ENCODE measurements at places on chromosomes 11 and 22.

GRCh38 chr11:73980001-73980961 is 2.4 kb downstream of the UCP2 start:
- DNase-seq, result no peak

DNA sequence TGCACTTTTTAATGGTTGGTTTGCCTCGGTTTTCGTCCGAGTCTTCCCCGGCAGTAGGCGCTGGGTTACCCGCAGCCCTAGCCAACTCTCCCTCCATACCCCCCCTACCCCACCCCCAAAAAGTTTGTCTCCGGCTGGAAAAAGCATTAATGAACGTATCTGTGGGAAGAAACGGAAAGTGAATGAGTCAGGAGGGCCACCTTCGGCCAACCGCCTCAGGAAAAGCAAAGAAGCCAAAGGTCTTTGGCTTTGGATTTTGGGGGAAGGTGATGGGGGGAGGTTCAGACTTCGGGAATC is 508 bp upstream of the FLI1 start:
- no peak for DNase-seq

- peak; percentile 83 for DNase-seq
Observed at GRCh38 chr11:47715082-47715669, at the start of gene AGBL2. Gene AGBL2, minus strand, starts transcription at chr11:47715369. Its CDS starts 719 bp downstream, at chr11:47714650.

GRCh38 chr11:32226480-32226879 is 135.6 kb downstream of the RCN1 start:
- DNase-seq, result no peak

DNA sequence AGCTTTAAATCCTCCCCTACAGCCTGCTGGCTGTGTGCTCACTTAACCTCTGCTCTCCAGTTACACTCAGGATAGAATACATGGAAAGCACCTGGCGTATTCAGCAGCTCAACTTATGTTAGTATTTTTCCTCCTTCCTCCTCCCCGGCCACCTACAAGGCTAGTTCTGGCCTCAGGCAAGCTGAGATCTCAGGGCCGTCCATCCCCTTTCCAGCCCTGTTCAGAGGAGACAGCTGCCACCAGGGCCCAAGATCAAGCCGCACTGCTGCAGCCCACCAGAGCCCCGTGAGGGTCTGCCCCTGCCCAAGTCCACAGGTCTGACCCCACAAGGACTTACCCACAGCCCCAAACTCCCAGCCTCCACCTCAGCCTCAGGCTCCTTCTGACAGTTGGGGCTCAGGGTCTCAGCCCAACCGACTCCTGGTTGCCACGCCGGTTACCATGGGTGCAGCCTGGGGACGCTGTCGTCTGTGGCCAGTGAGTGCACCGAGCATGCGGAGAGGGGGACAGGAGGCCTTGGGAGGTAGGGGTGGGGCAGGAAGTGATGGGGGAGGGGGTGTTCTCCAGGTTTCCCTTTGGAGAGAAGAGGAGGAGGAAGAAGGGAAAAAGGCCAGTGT is at the start of gene C11orf16:
C11orf16 (minus strand) TSS at position 384 of the 617 bp plus-strand sequence. CDS start 639 bp downstream, outside the sequence.
- DNase-seq, result no peak

- DNase-seq, result no peak
Observed at GRCh38 chr11:69416762-69417698, 64.4 kb upstream of the LINC01488 start.

DNA sequence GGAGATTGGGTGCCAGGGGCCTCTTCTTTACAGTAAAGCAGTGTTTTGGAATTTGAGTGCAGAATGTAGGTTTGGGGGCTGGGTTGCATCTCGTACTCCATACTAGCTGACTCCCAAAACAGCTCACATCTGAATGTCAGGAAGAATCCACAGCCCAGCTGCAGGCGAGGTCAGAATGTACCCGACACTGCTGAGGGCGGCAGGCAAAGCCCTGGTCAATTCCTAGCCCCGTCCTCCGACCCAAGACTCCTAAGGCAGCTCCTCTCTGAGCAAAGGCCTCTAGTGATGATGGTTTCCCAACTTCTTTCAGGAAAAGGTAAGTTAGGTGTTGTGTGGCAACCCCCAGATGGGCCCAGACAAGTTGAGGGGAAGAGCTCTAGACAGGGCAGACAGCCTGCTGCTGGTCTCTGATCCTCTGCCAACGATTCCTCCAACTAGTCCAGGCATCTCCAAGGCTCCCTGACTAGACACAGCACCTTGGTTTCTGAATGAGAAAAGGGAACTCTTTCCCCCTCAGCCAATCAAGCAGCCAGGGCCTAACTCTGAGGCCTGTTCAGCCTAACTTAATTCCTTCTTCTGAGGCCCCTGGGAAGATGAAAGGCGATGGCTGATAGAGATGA is 8.6 kb downstream of the LARGE2 start:
- DNase-seq, result no peak

- DNase-seq, result no peak
Observed at GRCh38 chr11:78244546-78245255, 56.0 kb downstream of the USP35 start.

DNA sequence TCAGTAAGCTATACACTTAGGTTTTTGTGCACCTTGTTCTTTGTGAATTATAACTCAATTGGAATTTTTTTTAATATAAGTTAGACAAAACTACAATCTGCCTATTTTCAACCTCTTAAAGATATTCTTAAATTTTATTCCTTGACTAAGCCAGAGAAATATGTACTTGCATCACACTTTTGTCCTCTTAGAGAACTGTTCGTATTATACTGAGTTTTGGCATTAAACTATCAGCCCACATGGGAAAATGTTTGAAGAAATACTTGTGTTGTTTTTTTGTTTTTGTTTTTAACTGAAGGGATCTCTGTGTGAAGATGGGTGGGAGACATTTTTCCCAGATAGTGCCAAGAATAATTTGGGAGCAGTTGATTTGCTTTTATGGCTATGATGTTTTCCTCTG is 25.3 kb downstream of the CEP295 start:
- no peak for DNase-seq

GRCh38 chr11:130095326-130095725 is 25.6 kb downstream of the APLP2 start:
- no peak for DNase-seq

GRCh38 chr11:35714882-35715627 is 52.5 kb downstream of the TRIM44 start:
- no peak for DNase-seq

GRCh38 chr11:13118194-13118593 is 109.1 kb downstream of the RASSF10 start:
- DNase-seq, result no peak

DNA sequence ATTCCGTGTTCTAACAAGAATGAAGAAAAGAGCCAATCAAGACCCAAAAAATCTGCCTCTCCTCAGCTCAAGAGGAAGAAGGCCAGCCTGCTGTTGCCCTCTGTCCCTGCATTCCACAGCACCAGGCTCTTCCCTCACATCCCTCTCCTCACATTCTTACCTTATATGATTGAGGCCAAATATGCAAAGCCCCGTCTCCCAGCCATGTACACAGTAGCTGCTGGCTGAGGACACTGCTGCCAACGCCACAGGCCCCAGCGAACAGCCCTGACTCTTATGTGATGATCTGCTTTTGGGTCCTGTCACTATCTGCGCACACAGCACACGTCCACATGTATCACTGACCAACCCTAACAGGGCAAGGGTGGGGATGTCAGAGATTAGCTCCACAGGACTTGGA is 60.2 kb downstream of the MICAL3 start:
- no peak for DNase-seq

GRCh38 chr11:9922806-9923205 is 258.9 kb downstream of the SWAP70 start:
- no peak for DNase-seq

- no peak for DNase-seq
Observed at GRCh38 chr11:97354026-97354425, 964.2 kb downstream of the JRKL start.

- DNase-seq, result no peak
Observed at GRCh38 chr11:27290261-27291050, 72.6 kb downstream of the CCDC34 start.

DNA sequence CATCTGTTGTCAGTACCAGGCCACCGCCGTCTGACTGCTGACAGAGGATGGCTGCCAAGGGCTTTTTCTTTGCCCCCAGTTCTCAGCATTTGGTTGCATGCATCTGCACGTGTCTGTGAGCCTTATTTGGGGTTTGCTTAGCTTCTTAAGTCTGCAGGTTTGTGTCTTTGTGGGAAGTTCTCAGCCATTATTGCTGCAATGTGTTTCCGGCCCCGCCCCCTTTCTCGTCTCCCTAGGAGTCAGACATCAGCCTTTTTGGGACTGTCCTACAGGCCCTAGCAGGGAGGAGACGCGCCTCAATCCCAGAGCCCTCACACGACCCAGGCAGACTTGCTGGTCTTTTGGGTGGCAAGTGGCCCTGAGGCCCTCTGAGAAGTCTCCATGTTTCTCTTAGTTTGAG is 8.0 kb downstream of the MOB2 start:
- DNase-seq, result no peak

DNA sequence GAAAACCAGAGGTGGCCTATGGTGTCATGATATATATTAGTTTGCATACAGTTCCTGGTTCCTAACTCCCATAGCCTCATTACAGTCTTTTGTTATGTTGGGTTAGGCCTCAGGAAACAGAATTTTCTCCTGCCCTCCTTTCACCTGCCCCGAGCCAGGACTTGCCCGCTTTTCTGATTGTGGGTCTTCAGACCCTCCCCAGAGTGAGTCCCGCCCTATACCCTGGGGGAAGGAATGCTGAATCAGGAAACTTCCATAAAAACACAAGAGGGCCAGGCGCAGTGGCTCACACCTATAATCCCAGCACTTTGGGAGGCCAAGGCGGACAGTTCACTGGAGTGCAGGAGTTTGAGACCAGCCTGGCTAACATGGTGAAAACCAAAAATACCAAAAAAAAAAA is 70.9 kb downstream of the SLC35F2 start:
- no peak for DNase-seq

DNA sequence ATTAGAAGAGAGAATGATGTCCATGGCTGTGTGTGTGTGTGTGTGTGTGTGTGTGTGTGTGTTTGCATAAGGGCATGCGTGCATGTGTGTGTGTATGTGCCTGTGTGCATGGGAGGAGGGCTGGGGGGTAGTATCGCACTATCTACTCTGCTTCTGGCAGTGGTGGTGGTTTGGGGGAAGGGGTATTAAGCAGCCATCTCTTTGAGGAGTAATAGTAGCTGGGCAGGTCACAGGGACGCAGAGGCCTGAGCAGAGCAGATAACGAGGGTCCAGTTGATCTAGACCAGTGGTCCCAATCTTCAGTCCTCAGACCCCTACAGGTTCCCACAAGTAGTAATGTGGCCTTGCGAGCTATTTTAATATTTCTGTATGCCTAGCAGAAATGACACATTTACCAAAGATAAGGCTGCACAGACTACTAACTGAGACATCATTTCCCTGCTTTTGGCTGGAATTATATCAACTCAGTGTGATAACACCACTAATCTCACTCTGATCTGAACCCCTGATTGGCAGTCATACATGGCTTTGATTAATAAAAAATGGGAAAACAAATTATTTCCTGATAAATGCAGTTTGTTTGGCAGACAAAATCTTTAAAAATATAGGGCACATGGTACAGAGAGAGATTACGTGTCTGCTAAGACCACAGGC is 354.3 kb downstream of the BUD13 start:
- DNase-seq, result no peak

GRCh38 chr11:1516273-1517067 is 29.9 kb upstream of the MOB2 start:
- DNase-seq, result no peak

GRCh38 chr11:110891411-110891810 is 179.2 kb upstream of the ARHGAP20 start:
- no peak for DNase-seq

- no peak for DNase-seq
Observed at GRCh38 chr22:22691716-22692701, 47.6 kb downstream of the GGTLC2 start.

DNA sequence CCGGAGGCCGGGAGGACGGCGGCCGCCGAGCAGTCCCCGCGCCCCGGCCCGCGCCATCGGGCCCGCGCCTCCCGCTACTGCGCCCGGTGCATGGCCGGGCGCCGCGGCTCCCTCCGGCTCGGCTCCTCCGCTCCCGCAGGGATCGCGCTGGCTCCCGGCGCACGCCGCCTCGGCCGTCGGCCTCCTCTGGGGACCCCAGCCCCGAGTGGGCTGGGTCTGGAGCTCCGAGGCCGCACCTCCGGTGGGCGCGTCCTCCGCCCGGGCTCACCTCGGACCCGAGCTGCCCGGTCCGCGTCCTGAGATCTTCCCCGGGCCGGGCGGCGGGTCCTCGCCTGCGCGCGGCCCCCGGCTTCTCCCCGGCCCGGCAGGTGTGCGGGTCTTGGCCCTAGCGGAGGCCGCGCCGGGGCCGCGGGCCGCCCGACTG is 251 bp downstream of the SHISA8 start:
- DNase-seq, result no peak

DNA sequence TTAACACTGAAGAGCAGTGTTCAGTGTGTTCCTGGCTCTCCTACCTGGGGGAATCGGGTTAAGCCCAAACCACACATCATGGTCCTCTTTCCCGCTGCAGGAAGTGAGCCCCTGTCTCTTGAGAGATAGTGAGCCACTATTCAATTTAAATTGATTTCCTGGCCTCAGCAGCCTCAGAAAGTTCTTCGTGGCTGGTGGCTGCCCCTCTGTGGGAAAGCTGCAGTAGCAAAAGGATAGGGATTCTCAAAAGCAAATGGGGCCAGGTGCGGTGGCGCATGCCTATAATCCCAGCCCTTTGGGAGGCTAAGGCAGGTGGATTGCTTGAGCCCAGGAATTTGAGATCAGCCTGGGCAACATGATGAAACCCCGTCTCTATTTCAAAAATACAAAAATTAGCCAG is 49.1 kb upstream of the CD5 start:
- no peak for DNase-seq

GRCh38 chr11:61683961-61684869 is 4.0 kb downstream of the DAGLA start:
- DNase-seq, result no peak

GRCh38 chr11:102467853-102468580 is 15.5 kb upstream of the TMEM123 start:
- no peak for DNase-seq

GRCh38 chr11:95305705-95306104 is 74.7 kb upstream of the SESN3 start:
- no peak for DNase-seq

DNA sequence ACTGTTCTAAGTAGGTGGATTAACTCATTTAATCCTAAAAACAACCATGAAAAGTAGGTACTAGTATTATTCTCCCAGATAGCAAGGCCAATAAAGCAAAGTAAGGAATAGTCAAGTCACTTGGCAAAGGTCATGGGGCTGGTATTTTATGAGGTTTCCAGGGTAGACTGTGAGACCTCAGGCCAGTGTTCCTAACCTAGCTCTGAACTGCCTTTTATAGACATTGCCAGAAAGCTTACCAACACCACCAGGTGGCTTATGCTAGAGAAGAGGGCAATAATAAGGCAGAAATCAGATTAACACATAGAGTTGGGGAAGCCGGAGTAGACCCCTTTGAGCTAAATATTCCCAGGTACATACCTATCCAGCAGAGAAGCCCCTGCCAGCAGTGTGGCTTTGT is 490.9 kb upstream of the TENM4 start:
- DNase-seq, result no peak

- no peak for DNase-seq
Observed at GRCh38 chr11:132549001-132549400, 983.3 kb downstream of the OPCML start.

GRCh38 chr11:42257534-42257933 is 798.1 kb upstream of the LRRC4C start:
- DNase-seq, result no peak

GRCh38 chr22:36341640-36342041 is 46.1 kb downstream of the MYH9 start:
- DNase-seq, result no peak

All from stimulated activated CD8-positive, alpha-beta memory T cell treated with anti-CD3 and anti-CD28 coated beads, Interleukin-2, amount 100 ng/mL, for 48 hours (primary cell).